ENCODE measurements at places on chromosomes 1 and 21.

DNA sequence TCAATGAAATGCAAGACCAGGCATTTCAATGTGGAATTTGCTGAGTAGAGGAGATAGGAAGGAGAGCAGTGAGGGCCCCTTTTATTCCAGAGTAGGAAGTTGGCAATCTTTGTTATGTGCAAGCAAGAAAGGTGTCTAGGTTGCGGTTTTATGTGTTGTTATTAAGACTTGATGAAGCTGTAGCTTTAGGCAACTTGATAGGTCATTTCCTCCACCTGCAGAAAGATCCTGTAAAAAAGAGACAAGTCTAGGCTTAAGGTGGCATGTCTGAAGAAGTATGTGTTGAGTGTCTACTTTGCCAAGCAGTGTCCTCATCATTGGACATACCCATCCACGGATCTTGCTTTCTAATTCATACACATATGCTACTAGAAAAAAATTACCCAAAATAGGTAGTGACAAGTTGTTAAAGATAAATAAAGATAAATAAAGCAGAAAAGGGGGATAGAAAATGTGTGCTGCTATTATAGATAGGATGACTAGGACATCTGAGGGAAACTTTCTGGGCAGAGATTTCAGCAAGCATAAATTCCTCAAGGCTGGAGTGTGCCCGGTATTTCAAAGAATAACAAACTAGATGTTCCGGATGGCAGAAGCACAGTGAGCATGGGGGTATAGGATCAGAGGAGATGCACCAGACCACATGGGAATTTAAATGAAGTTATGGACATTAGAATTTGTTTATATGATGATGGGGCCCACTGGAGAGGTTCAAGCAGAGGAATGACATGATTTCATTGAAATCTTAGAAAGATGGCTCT is 335.0 kb downstream of the TGFB2 start:
- no peak for DNase-seq

GRCh38 chr1:29962336-29962735 is 726.0 kb downstream of the PTPRU start:
- DNase-seq, result no peak

DNA sequence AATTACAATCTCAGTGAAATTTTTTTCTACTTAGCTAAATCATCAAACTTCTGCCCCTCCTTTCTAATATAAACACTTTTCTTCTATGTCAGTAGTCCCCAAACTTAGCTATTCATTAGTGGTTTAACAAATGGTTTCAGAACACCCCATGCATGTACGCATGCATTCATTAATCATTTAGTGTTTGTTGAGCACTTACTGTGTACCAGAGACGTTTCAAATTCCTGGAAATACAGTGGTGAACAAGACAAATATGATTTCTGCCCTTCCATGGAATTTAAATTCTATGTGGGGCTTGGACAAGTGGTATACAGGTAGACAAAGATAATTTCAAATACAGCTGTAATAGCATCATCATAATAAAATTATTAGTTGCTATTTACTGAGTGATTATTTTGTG is 1.5 kb downstream of the ZBTB40 start:
- DNase-seq, result no peak

DNA sequence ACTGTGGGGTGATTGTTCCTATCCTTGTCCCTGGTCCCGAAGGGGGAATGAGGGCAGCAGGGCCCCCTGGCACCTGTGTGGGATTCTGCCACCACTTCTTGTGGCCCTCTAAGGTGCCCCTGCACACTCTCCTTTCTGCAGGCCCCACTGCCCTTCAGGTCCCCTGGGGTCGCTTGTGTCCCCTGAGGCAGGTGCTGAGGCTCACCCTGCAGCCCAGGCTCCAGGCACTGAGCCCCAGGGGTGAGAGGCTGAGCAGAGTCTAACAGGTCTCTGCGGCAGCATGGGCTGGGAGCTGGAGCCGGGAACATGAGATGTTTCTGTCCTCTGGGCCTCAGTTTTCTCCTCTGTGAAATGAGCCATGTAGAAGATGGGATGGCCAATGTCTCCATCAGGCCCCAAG is 211.0 kb upstream of the VAMP3 start:
- DNase-seq, result no peak

- no peak for DNase-seq
Observed at GRCh38 chr1:208135354-208135753, 108.8 kb downstream of the PLXNA2 start.
